ENCODE measurements at places on chromosomes 5 and 9. TPM values are rescaled to one million over a fixed set of nuclear protein-coding genes. Genes with fewer than 3 reads are reported as not detected.

The PCDHGB2 gene
- 2.4 TPM for total RNA-seq

The ACTBL2 gene
- total RNA-seq: 1.1 TPM

The UHRF2 gene
- total RNA-seq: 46.5 TPM

The EQTN gene
- not detected for total RNA-seq

The OR13D1 gene
- total RNA-seq: not detected

The PIP5K1B gene
- total RNA-seq: under 0.01 TPM

The CCDC180 gene
- total RNA-seq: 1.7 TPM

The NUTM2G gene
- total RNA-seq: not detected

The COL27A1 gene
- 7.1 TPM for total RNA-seq

The SLCO6A1 gene
- not detected for total RNA-seq

The LURAP1L gene
- 71.4 TPM for total RNA-seq

The CTXN3 gene
- total RNA-seq: not detected

The FOXD1 gene
- 0.28 TPM for total RNA-seq

The SLC6A18 gene
- total RNA-seq: not detected

The DRD1 gene
- total RNA-seq: under 0.01 TPM

The RNF20 gene
- total RNA-seq: 35.5 TPM

The UNC13B gene
- total RNA-seq: 14.9 TPM

The FOXD4L5 gene
- under 0.01 TPM for total RNA-seq

The SLC6A7 gene
- not detected for total RNA-seq
